CD8-positive, alpha-beta memory T cell (primary cell): ENCODE measurements at places on chromosomes 16 and 17. TPM values are rescaled to one million over a fixed set of nuclear protein-coding genes. Genes with fewer than 3 reads are reported as not detected.

The CCDC92B gene
- total RNA-seq: not detected

The TPSG1 gene
- not detected for total RNA-seq

The SALL1 gene
- total RNA-seq: not detected

The C16orf92 gene
- not detected for total RNA-seq

The ASPSCR1 gene
- total RNA-seq: 32.0 TPM

The PTGES3L gene
- total RNA-seq: 0.37 TPM

The PGS1 gene
- 51.5 TPM for total RNA-seq
